ENCODE measurements at places on chromosomes 7 and 10. TPM values are rescaled to one million over a fixed set of nuclear protein-coding genes. Genes with fewer than 3 reads are reported as not detected.

C10orf105 gene
- total RNA-seq: 0.48 TPM

NUDT13 gene
- 8.4 TPM for total RNA-seq

GRCh38 chr7:82810558-82811259, 352.0 kb downstream of the PCLO start:
- peak; percentile 56 for DNase-seq

GRCh38 chr10:84805149-84805548, 476.8 kb downstream of the CCSER2 start:
- DNase-seq: no peak

TUBB8 gene
- 0.24 TPM for total RNA-seq

- DNase-seq: no peak
These were observed 22.1 kb downstream of the CEP55 start for GRCh38 chr10:93518531-93518930.

DNA sequence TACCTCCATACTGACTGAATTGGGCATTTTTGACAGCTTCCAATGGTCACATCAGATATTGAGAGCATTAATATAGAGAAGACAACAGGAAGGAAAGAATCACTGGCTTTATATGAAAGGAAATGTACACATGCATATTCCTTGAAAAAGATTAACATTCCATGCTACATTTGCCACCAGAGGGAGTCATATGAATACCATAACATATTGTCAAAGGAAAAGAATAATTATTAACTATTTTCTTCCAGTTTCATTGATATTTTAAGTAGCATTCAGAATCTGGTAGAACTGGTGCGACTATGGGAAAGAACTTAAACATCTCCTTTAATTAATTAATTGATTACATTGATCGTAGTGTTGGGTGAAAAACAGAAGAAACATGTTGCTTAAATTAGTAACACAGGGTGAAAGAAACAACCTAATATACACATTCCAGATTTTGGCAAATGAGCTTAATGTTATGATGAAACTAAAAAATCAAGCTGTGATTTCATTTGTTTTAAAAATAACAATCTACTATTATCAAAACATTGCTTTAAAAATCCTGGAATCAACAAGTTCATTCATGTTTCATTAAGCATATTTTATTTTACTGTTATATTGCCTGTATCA, 71.5 kb downstream of the GPR85 start:
- DNase-seq: peak; percentile 55

- no peak for DNase-seq
These were observed 32.7 kb downstream of the TSPAN15 start for GRCh38 chr10:69483963-69484362.

BLNK gene
- 6.7 TPM for total RNA-seq

STEAP1B gene
- total RNA-seq: 12.3 TPM

GRCh38 chr10:100373298-100374199, 26.5 kb downstream of the SCD start:
- DNase-seq: peak; percentile 100

LRRC4 gene
- 2.6 TPM for total RNA-seq

DNA sequence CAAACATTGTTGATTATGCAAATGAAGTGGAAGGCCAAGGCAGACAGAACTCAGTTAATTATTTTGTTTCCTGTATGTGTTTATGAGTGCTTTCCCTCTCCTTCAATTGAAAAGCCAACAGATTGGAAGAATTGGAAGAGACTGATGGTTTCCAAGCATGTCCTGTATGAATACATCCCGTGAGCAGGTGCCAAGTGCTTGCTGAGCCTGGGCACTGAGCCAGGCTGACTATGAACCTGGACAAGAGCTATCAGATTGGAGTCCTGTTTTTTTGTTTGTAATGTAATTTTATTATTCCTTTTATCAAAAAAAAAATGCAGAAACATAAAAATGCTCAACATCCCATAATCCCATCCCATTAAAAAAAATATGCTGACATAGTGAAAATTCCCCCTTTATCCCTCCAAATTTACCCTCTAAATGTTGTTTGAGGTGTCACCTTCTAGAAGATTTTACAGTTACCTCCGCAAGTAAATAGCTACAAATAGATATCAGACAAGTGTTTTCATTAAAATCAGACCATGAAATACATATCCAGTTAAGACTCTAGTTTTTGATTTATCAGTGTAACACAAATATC, 449.5 kb downstream of the GRID1 start:
- DNase-seq: no peak

NPSR1 gene
- total RNA-seq: not detected

DNA sequence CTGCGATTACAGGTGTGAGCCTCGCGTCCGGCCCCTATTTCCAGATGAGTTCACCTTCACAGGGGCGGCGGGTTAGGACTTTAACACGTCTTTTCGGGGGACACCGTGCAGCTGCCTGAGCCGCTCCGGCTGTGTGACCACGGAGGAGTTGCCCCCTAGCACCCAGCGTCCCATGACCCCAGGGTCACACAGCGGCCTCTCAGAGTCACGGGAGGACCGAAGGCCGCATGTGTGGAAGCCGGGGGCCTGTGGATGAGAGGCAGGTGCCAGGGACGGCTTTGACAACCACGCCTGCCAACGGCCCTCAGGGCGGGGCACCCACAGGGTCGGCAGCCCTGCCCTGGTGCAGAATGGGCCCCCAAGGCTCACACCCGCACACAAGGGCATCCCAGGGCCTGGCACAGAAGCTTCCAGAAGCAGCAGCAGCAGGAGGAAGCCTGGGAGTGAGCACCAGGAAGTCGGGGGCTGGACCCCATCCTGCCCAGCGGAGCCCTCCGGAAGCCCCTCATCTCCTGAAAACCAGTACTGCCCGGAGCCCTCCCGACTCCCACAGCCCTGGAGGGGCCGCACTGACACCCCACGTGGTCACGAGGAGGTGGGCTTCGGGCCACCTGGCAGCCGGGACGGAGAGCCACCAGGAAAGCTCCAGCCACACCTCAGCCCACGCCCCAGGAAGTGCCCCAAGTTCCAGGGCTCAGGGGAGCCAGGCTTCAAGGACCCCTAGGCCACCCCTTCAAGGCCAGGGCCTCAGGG, 32.7 kb downstream of the ADAP1 start:
- DNase-seq: no peak

ACTL6B gene
- not detected for total RNA-seq

DYDC2 gene
- 1.4 TPM for total RNA-seq

DNA sequence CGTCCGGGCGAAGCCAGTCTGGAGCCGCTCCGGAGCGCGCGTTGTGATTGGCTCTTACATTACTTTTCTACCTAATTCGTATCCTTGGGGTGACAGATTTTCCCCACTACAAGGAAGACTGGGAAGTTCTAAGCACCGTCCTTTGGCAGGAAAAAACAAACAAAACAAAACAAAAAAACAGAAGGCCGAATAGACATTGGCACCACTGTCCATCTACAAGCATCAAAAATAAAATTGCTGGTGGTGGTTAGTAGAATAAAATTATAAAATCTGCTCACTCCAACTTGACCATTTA, 651 bp upstream of the SKAP2 start:
- no peak for DNase-seq

DNA sequence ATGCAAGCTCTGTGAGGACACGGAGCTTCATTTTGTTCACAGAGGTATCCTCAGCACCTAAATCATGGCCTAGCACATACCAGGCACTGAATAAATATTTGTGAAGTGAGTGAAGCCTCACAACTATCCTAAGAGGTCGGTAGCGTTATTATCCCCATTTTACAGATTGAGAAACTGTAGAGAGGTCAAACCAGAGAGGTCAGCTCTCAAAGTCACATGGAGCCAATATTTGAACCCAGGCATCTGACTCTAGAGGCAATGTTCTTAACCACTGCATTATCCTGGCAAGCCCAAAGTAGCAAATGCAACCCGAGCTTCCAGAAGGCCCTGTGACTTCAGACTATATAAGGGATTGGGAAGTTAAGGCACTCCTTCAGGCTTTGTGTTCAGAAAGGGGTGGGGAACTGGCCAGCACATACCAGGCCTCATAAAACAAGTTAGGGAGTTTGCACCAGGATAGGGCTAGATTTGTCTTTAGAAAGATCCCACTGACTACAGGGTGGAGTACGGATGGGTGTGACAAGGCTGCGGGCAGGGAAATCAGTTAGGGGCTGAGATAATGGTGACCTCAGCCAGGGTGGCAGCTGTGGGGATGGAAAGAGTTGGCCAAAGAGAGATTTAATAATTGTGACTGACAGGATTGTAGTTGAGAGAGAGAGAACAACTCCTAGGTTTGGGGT, 101.4 kb downstream of the TBXAS1 start:
- no peak for DNase-seq

UPK3BL1 gene
- total RNA-seq: 142 TPM

DNA sequence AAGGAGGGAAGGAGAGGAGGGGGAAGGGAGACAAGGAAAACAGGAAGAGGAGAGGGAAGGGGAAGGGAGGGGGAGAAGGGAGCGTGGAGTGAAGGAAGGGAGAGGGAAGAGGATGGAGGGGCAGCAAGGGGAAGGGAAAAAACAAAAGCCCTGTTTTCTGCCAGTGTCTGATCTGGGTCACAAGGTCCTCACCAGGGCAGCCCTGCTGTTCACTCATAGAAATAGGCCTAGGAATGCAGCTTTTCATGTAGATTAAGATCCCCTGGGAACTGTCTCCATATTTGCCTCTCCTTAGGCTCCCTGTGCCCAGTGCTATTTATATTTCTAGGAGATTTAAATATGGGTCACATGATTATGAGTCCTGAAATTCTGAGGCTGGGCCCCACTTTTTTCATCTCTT, 790.7 kb downstream of the TNS3 start:
- peak; percentile 17 for DNase-seq

CCDC172 gene
- 2.9 TPM for total RNA-seq

GRCh38 chr10:118106426-118106825, 59.7 kb upstream of the RAB11FIP2 start:
- peak; percentile 52 for DNase-seq

DNA sequence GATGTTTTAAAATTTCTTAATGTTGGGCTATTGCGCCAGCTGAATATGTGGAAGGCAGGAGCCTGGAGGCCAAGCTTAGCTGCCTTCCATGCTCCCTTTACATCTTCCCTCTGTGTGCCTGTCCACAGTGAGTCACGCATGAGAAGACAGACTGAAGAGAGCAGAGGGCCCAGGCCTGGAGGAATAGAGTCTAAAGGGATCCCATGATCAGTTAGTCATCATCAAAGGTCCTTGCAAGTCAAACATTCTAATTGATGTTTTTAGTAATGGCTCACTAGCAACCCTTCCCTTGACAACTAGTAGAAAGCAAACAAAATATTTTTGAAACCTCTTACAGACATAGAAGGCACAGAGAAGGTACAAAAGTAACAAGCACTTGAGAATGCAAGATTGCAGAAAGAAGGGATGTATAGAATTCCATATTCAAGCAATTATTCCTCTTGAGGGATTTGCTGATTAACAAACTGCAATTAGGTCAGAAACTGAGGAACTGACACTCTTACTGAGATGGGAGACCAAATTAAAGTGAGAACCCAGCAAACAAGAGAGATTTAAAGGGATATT, 30.7 kb upstream of the APBB1IP start:
- DNase-seq: no peak

TDRD1 gene
- 0.24 TPM for total RNA-seq

- DNase-seq: no peak
These were observed 257.1 kb downstream of the CDK14 start for GRCh38 chr7:90853205-90853604.

ANKRD61 gene
- not detected for total RNA-seq

SFMBT2 gene
- total RNA-seq: 11.6 TPM

LIPK gene
- total RNA-seq: 4.8 TPM

DNA sequence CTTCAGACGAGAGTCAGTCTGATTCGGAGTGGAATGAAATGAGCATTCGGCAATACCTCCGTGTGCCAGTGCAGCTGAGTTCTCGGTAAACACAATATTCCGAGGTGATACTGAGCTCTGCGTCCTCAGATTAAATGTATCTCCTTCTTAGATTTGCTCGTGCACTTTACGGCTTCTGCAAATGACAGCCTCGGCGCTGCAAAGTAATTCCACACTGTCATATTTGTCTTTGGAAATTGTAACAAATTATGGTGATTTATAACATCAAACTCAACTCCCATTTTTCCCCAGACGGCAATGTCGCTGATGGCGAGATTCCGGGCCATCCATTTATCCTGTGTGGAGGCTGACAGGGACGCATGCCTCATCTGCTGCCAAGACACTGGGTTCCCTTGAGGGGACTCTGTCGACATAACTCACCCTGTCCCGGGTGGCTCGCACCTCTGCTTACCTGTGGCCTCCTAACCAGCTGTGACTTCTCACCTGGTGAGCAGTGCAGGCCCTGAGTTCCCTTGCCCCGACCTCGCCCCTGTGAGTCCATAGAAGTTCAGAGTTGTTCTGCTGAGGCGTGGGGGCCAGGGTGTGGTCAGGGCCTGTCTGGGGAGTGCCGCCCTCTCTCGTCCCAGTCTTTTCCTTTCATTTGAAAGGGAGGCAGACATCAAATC, 201.9 kb downstream of the ADARB2 start:
- no peak for DNase-seq

- no peak for DNase-seq
These were observed 44.4 kb downstream of the AMZ1 start for GRCh38 chr7:2732388-2732787.

- DNase-seq: no peak
These were observed 13.7 kb upstream of the CLDN4 start for GRCh38 chr7:73817121-73817520.

CYP3A7 gene
- total RNA-seq: 1.2 TPM

GRCh38 chr10:108049668-108050067, 885.2 kb upstream of the SORCS1 start:
- DNase-seq: no peak

DNA sequence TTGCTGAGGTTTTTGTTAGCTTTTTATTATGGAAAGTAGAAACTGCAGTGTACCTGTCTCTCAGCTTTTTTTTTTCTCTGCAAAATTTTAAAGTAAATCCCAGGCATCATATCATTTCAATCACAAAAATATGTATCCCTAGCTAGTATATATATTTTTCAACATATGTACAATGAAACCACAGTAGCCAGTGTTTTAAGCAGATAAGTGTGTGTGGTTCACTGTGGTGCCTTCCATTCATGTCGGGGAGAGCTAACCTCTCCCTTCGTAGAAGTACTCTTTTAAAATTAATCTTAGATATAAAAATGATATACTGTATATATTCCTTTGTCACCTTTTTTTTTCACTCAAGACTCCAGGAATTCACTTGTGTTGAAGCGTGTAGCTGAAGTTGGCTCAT, 22.7 kb downstream of the CUL1 start:
- DNase-seq: no peak

DNA sequence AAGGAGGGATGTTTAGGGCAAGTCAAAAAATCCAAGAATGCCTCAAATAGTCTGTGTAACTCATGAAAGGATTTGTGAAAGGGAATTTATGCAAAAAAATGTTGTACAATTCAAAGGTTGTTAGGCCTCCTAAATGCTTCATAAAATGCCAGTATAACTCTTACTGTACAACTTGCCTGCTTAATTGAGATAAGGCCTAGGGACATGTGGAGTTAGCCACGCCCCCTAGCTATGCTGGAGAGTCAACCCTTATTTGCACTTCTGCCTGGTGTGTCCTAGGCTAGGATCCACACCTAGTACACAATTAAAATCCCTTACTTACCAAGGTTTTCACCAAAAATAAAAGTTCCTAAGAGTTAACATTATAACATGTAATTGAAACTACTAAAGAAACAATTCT, 77.2 kb downstream of the ZNF680 start:
- no peak for DNase-seq

GRID1 gene
- total RNA-seq: 7.2 TPM

Measured in umbilical cord (tissue), 2 donors.